Transverse colon (tissue), 4 donors: ENCODE measurements at places on chromosomes 6 and 20. TPM values are rescaled to one million over a fixed set of nuclear protein-coding genes. Genes with fewer than 3 reads are reported as not detected.

Gene OTOR
- not detected for total RNA-seq

Gene BTNL2
- total RNA-seq, result not detected

Gene OSTM1
- total RNA-seq, result 62.9 TPM

Gene CNR1
- 16.1 TPM for total RNA-seq

Gene SOBP
- total RNA-seq, result 2.6 TPM

DNA sequence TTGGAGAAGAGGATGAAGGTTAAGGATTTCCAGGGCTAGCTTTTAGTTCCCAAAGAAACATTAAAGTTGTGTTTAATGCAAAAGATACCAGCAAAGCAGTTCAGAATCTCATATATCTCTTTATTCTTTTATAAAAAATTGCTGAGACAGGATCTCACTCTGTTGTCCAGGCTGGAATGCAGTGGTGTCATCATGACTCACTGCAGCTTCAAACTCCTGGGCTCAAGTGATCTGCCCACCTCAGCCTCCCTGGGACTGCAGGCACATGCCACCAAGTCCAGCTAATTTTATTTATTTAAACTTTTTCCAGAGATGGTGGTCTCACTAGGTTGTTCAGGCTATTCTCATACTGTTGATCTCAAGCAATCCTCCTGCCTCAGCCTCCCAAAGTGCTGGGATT lies 41.1 kb upstream of the CAP2 start:
- peaks cover 8% of the 10 kb centered on the region for H3K4me1 ChIP-seq
- no peak overlapping the region for H3K27ac ChIP-seq
- H3K4me3 ChIP-seq, result no peak overlapping the region
- DNase-seq, result no peak
- no peaks in the 10 kb centered on the region for H3K27me3 ChIP-seq
- H3K36me3 ChIP-seq, result no peaks in the 10 kb centered on the region

GRCh38 chr20:45052698-45053429 lies 48.1 kb downstream of the KCNS1 start:
- H3K4me1 ChIP-seq, result no peaks in the 10 kb centered on the region
- DNase-seq, result no peak
- H3K27me3 ChIP-seq, result no peaks in the 10 kb centered on the region
- H3K36me3 ChIP-seq, result peaks cover 13% of the 10 kb centered on the region
- H3K4me3 ChIP-seq, result no peak overlapping the region
- H3K27ac ChIP-seq, result no peak overlapping the region

Gene SEL1L2
- total RNA-seq, result not detected

GRCh38 chr6:127475135-127475822 lies 16.1 kb upstream of the KIAA0408 start:
- H3K36me3 ChIP-seq, result no peaks in the 10 kb centered on the region
- no peak overlapping the region for H3K4me3 ChIP-seq
- H3K27me3 ChIP-seq, result no peaks in the 10 kb centered on the region
- no peak for DNase-seq

- H3K27me3 ChIP-seq, result no peaks in the 10 kb centered on the region
- H3K4me1 ChIP-seq, result no peaks in the 10 kb centered on the region
- DNase-seq, result no peak
- no peaks in the 10 kb centered on the region for H3K36me3 ChIP-seq
Observed at GRCh38 chr6:137919837-137920730, 53.0 kb downstream of the TNFAIP3 start.

- no peaks in the 10 kb centered on the region for H3K36me3 ChIP-seq
- H3K27ac ChIP-seq, result no peak overlapping the region
- H3K27me3 ChIP-seq, result no peaks in the 10 kb centered on the region
- DNase-seq, result no peak
- H3K4me3 ChIP-seq, result no peak overlapping the region
Observed at GRCh38 chr6:8276148-8276547, 159.2 kb downstream of the SLC35B3 start.

Gene ECT2L
- not detected for total RNA-seq

DNA sequence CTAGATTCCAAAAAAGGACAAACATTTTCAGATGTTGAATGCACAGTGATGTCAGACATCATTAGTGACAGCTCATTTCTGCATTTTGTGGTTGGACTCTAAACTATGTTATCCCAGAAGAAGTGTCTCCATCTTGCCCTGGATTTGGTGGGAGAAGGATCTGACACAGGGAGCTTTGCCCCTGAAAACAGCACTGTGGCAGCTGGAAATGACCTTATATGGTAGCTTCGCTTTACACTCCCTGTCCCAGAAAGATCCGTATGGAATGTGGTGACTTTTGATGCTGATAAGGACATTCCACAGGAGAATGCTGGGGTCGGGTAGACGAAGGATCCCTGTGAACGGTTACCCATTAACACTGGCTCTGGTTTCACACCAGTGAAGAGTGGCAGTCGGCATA lies 87.2 kb upstream of the EDN1 start:
- H3K4me1 ChIP-seq, result no peaks in the 10 kb centered on the region
- H3K27ac ChIP-seq, result no peak overlapping the region
- no peaks in the 10 kb centered on the region for H3K27me3 ChIP-seq
- no peak for DNase-seq

DNA sequence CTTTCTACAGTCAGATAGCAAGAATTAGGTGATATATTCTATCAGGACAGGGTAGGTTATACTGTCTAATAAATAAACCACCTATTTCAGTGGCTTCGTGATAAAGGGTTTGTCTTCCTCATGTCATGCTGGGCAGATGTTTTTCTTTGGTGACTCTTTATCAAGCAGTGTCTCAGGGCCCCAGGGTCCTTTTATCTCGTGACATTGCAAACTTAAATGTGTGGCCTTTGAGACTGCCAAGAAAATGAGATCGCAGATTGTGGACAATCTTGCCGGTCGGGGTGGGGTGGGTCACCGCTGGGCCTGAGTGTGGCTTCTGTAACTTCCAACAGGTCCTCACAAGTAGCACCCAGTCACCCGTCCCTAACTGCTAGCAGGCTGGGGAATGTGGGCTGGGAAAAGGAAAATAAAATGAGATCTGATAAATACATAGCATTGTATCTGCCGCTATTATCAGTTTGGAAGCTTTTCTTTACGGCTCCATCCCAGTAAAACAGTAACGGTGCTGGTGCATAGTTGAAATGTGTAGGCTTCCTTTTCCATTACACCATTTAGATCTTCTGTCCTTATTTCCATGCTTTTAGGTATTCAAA lies 50.5 kb upstream of the BMP6 start:
- no peak for DNase-seq
- no peaks in the 10 kb centered on the region for H3K36me3 ChIP-seq
- no peak overlapping the region for H3K27ac ChIP-seq
- no peak overlapping the region for H3K4me3 ChIP-seq
- peaks cover 19% of the 10 kb centered on the region for H3K27me3 ChIP-seq

DNA sequence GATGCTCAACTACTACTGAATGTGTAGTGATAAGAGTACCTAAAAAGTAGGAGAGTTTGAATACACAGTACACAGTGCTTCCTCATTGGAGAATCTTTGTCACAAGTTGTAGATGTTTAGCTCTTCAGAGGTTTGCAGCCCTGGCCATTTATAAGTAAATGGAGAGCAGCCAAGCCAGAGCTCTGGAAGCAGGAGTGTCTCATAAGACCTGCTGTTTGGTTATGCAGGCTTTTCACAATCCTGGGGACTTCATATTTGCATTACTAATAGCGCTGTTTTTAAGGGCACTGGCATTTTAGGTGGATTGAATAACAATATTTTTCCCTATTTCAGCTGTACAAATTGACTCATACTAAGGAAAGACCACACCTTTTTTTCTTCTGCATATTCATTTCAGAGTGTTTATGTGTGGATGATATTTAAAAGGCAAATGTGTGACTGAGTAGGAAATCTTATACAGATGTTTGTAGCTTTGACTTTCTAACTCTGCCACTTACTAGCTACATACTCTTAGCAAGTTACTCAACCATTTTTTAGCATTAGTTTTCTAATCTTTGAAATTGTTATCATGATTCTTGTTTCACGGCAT lies 730.5 kb upstream of the MAP3K7 start:
- no peak overlapping the region for H3K27ac ChIP-seq
- no peaks in the 10 kb centered on the region for H3K4me1 ChIP-seq
- no peaks in the 10 kb centered on the region for H3K27me3 ChIP-seq
- no peaks in the 10 kb centered on the region for H3K36me3 ChIP-seq
- DNase-seq, result no peak

DNA sequence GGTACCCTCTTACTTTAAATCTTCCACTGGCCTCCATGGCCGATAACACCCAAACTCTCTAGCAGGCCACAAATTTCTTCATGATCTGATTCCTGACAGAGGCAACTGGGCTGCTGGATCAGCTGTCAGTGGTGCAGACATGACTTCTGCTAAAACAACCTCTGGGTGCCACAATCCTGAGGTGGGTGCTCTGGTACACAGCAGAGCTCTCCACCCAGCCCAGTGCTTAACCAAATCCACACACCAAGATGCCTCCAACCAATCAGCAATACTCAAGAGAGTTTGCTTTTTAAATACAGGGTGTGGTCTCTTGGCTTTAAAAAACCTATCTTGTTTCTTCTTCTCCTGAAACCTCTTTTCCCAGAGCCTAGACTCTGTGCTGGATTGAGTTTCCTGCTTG lies 126.6 kb upstream of the SPACA1 start:
- no peak for DNase-seq
- no peaks in the 10 kb centered on the region for H3K27me3 ChIP-seq
- no peaks in the 10 kb centered on the region for H3K36me3 ChIP-seq

DNA sequence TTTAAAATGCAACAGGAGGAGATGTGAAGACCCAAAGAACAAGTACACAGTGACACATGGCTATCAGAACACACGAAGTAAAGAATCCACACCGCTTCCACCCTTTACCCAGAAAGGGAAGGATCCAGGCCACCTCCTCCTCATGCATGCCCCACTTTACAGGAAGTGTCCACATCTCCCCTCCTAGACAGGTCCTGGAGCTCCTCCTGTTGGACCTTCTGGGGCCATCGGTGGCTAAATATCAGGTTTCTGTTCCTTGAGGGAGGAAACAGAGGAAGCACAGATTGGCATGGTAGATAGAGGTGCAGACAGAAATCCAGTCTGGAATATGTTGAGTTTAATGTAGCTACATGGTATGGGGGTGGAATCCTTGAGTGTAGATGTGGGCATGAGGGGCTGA lies 10.9 kb downstream of the NINL start:
- H3K4me1 ChIP-seq, result no peaks in the 10 kb centered on the region
- no peak overlapping the region for H3K27ac ChIP-seq
- no peak for DNase-seq
- no peaks in the 10 kb centered on the region for H3K36me3 ChIP-seq
- no peaks in the 10 kb centered on the region for H3K27me3 ChIP-seq
- H3K4me3 ChIP-seq, result no peak overlapping the region

Gene TMEM74B
- not detected for total RNA-seq

GRCh38 chr6:163613025-163613424 lies 198.5 kb downstream of the QKI start:
- no peak overlapping the region for H3K27ac ChIP-seq
- H3K4me1 ChIP-seq, result no peaks in the 10 kb centered on the region
- no peak overlapping the region for H3K4me3 ChIP-seq
- no peaks in the 10 kb centered on the region for H3K36me3 ChIP-seq
- no peaks in the 10 kb centered on the region for H3K27me3 ChIP-seq
- DNase-seq, result no peak

Gene LGSN
- total RNA-seq, result not detected

GRCh38 chr6:71043902-71044301 lies 87.0 kb upstream of the B3GAT2 start:
- H3K27me3 ChIP-seq, result no peaks in the 10 kb centered on the region
- DNase-seq, result no peak
- no peak overlapping the region for H3K4me3 ChIP-seq
- H3K4me1 ChIP-seq, result no peaks in the 10 kb centered on the region
- no peak overlapping the region for H3K27ac ChIP-seq
- no peaks in the 10 kb centered on the region for H3K36me3 ChIP-seq

- no peaks in the 10 kb centered on the region for H3K27me3 ChIP-seq
- no peak for DNase-seq
- H3K27ac ChIP-seq, result no peak overlapping the region
Observed at GRCh38 chr20:58043236-58044140, 185.0 kb downstream of the ANKRD60 start.

DNA sequence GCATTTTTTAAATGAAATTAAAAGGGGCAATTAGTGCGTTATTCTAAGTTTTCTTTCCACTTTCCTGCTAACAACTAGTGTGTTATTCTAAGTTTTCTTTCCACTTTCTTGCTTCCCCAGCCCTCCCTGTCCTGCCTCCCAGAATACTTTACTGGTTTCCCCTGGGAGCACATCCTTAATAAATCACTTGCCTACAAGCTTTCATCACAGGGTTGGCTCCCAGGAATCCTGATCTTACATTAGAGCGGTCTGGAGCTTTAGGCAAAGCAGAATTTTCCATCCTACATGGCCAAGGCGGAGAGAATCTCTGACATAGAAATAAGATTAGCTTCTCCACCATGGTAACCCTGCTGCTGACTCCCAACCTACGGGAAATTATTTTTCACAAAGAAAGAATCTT lies 150.4 kb downstream of the BFSP1 start:
- H3K36me3 ChIP-seq, result no peaks in the 10 kb centered on the region
- no peak for DNase-seq
- no peaks in the 10 kb centered on the region for H3K27me3 ChIP-seq
- no peak overlapping the region for H3K27ac ChIP-seq
- no peaks in the 10 kb centered on the region for H3K4me1 ChIP-seq

DNA sequence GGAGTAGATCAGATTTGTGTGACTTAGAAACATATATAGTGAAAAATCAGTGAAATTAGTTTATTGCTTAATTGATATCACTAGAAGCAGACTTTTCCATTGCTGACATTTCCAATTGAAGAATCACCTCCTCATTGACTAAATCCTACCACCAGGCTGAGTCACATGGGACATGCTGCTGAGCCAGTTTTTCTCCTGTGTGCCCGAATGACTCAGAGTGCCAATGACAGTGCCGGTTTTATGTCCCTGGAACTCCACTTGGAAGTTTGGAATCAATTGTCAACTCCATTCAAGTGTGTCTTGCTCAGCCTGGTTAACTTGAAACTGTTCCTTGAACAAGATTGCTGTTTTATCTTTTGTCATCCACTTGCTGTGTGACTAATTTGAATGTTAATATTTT lies 316.1 kb upstream of the PRDM1 start:
- no peak overlapping the region for H3K27ac ChIP-seq
- DNase-seq, result no peak
- H3K4me3 ChIP-seq, result no peak overlapping the region
- H3K4me1 ChIP-seq, result no peaks in the 10 kb centered on the region
- no peaks in the 10 kb centered on the region for H3K36me3 ChIP-seq

Gene RAD21L1
- not detected for total RNA-seq

DNA sequence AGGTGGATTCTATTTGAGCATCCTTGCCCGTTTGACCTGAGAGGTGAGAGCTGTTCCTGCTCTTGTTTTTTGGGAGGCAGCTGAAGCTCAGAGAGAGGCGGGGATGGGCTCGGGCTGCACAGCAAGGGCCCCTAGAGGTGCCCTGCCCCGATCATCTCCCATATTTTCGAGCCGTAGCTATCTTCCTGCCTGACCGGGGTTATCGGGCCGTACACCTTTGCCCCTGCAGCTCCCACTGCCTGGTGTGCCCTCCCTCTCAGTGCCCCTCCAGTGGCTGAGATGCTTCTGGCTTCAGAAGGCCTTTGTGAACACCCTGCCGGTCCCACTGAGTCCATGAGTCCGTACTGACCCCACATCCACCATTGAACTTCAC lies 6.7 kb downstream of the SRC start:
- peaks cover 36% of the 10 kb centered on the region for H3K4me1 ChIP-seq
- no peaks in the 10 kb centered on the region for H3K27me3 ChIP-seq
- H3K4me3 ChIP-seq, result no peak overlapping the region
